NCI-H526 (cell line): ENCODE measurements at places on chromosomes 4 and X.

DNA sequence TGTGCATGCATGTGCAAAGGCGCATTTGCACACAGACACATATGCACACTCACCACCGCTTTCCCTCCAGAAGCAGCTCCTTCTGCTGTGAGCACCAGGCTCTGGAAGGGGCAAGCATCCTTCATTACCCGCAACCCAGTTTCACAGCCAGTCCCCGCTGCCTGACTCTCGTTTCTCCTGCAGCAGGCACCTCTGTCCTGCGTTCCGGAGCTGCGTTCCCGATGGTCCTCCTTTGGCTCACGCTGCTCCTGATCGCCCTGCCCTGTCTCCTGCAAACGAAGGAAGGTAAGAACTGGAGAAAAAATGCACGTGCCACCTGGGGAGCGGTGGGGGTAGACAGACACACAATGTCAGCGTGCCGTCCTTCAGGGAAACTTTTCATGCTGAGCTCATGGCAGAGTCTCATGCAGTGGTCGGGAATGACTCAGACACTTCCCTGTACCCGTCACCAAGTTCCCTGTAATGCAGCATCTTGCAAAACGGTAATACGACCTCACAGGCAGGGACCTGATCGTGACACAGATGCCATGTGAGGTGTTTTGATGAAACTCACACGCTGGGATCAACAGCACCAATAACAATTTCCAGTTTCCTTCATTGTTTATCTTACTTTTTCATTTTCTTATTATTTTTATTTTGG is 5.1 kb downstream of the IL3RA start:
- no peak for DNase-seq

GRCh38 chr4:24094726-24095125 is 204.9 kb upstream of the PPARGC1A start:
- no peak for DNase-seq

GRCh38 chrX:19563327-19563726 is 48.0 kb upstream of the MAP3K15 start:
- no peak for DNase-seq

GRCh38 chrX:40108959-40109287 is 11.2 kb upstream of the BCOR start:
- no peak for DNase-seq

DNA sequence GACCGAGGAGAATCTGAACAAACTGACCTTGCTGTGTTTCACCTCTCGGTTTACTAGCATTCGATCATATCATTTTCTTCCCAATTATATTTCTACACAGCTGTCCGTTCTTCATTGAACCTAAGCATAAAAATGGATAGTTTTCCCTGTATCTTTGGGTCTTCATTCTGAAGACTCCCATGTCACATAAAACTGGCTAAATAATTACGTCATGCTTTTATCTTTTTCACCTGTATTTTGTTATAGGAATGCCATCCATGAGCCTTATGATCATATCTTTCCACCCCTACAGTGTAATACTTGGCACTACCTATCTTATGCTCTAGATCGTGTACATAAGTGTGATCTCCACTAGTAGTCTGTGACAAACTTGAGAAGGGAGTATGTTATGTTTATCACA is 456.1 kb downstream of the FGF13 start:
- DNase-seq: no peak

DNA sequence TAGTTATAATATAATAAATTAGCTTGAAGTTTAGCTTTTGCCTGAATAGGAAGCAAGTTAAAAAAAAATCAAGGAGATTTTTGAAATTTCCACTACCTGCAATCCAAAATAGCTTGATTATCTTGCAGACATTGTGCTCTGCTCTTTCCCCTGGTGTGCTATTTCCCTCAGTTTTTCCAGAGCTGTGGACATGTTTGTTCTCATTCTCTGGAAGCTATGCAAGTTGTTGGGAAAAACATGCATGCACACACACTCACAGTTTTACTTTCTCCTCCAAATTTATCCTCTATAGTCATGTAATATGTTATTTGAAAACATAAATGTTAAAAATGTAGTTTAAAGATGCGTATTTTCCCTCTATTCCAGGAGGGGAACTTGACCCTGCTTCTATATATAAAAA is 225.8 kb upstream of the ARSJ start:
- DNase-seq: no peak

- DNase-seq: no peak
Observed at GRCh38 chr4:28639747-28640146, 1779.1 kb downstream of the STIM2 start.

GRCh38 chr4:125481334-125482045 is 166.7 kb downstream of the FAT4 start:
- DNase-seq: no peak

GRCh38 chrX:108875548-108875947 is 139.2 kb upstream of the IRS4 start:
- DNase-seq: no peak

DNA sequence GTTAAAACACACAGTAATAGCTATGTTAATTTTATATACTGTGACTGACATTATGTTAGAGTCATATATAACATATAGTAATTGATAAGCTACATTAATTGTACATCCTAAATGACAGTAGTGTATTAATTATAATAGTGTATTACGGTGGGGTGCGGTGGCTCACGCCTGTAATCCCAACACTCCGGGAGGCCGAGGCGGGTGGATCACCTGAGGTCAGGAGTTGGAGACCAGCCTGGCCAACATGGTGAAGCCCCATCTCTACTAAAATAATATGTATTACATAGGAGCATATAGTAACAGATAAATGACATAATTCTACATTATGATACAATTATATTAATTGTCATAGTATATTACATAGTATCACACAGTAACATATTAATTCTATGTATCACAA is 12.2 kb downstream of the ASMTL start:
- no peak for DNase-seq

DNA sequence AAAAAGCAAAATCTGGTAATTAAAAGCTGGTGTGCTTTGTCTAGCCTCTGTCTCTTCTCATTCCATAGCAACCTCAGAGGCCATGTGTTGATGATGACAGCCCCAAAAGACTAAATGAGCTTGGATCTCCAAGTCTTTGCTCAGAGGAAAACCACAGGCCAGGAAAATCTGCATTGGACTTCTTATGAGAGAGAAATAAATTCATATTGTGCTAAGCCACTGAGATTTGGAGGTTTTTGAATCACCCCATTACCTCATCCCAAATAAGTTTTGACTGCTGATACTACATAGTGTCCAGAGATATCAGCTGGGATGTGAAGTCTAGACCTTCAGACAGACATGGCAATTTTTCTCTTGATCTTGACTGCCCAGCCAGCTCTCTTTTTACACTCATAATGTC is 178.6 kb upstream of the DIPK2B start:
- no peak for DNase-seq

- no peak for DNase-seq
Observed at GRCh38 chr4:102321260-102321995, 23.9 kb downstream of the SLC39A8 start.

- no peak for DNase-seq
Observed at GRCh38 chr4:109947457-109947856, 34.8 kb downstream of the EGF start.

DNA sequence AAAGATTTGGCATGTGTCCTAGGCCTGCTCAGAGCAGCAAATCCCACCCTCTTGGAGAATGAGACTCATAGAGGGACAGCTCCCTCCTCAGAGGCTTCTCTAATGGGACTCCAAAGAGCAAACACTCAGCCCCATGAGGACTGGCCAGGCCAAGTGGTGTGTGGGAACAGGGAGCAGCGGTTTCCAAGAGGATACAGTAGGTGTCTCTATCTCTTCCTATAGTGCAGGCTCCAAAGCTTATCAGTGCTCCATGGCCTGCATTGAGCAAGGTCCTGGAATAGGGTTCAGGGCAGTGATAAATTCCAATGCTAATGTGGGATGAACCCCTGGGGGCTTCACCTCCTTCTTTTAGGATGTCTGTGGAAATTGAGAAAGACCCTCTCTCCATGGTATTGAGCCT is 15.7 kb upstream of the MAGEA10 start:
- DNase-seq: no peak

DNA sequence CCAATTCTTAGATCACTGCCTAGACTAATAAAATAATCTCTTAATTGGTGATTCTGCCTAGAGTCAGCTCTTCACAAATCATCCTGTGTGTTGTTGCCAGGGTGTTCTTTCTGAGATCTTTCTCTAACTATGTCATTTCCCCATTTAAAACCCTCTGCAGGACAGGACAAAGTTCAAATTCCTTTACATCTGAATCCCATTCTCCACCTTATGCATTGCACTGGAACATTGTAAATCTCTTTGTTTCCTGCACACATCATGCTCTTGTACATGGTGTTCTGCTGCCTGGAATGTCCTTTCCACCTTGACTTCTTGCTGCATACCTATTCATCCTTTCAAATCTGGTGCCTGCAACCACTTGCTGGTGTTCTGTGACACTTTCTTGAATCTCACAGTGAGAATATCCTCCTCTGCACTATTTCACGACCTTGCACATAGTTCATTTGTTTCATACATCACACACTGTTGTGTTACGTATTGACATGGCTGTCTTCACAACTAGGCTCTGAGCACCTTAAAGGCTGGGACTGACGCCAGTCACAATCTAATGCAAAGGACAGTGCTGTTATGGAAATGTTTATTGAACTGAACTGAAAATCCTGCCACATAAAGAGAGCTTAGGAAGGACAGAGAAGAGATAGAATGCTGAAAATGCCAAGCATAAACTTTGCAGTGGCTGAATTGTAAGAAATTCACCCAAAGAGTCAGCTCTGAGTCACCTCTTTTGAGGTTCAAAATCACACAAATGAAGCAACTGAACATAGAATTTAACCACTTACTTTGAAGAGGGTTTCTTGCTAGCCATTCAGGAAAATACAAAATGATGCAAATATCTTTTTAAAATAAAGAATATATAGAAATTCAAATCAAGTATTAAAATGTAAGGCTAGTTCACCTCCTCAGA is 26.4 kb upstream of the SMIM14 start:
- peak; percentile 43 for DNase-seq
